Activated B cell treated with CpG ODN at 0.5 μM for 24 hours (primary cell): ENCODE measurements at places on chromosomes 12 and 14. TPM values are rescaled to one million over a fixed set of nuclear protein-coding genes. Genes with fewer than 3 reads are reported as not detected.

The DEGS2 gene
- total RNA-seq: 1.3 and 2.5 TPM in 2 replicates

The KRT75 gene
- total RNA-seq: not detected in 2 replicates

The EML5 gene
- 3.8 and 5.0 TPM in 2 replicates for total RNA-seq

The PTPN21 gene
- total RNA-seq: 0.10 and 0.31 TPM in 2 replicates

The SLC5A8 gene
- total RNA-seq: not detected in 2 replicates

The CLEC4D gene
- not detected in 2 replicates for total RNA-seq

The DPY19L2 gene
- 0.69 and 0.73 TPM in 2 replicates for total RNA-seq

The ALX1 gene
- total RNA-seq: not detected in 2 replicates

The DIP2B gene
- 32.2 and 32.3 TPM in 2 replicates for total RNA-seq

The LRIG3 gene
- not detected in 2 replicates for total RNA-seq
